Tibial nerve (tissue), 4 donors: ENCODE measurements at places on chromosomes 7 and 10. TPM values are rescaled to one million over a fixed set of nuclear protein-coding genes. Genes with fewer than 3 reads are reported as not detected.

ZP3 gene
- 2.4 TPM for total RNA-seq

SPDYE5 gene
- not detected for total RNA-seq

DKK1 gene
- total RNA-seq: 1.5 TPM

AKAP9 gene
- total RNA-seq: 77.8 TPM

ARHGAP22 gene
- 15.1 TPM for total RNA-seq

ITPRID1 gene
- not detected for total RNA-seq

LZTS2 gene
- 81.4 TPM for total RNA-seq

TYW1B gene
- total RNA-seq: 6.9 TPM

PRRT4 gene
- 0.78 TPM for total RNA-seq

FXYD4 gene
- total RNA-seq: not detected

PITX3 gene
- total RNA-seq: not detected

SLC26A5 gene
- total RNA-seq: 0.20 TPM

RTKN2 gene
- total RNA-seq: not detected

MAGI2 gene
- total RNA-seq: 33.6 TPM

FLNC gene
- 13.5 TPM for total RNA-seq

CDC14C gene
- not detected for total RNA-seq

MALRD1 gene
- not detected for total RNA-seq

NPTX2 gene
- 24.5 TPM for total RNA-seq

CTAGE8 gene
- not detected for total RNA-seq

CLRN3 gene
- not detected for total RNA-seq

NSUN5 gene
- total RNA-seq: 22.4 TPM

GRK5 gene
- total RNA-seq: 53.3 TPM

ELOVL3 gene
- not detected for total RNA-seq

ENTPD7 gene
- total RNA-seq: 3.5 TPM

SHH gene
- total RNA-seq: 14.7 TPM

CFAP43 gene
- total RNA-seq: 0.30 TPM

GNAT3 gene
- not detected for total RNA-seq

SUN3 gene
- total RNA-seq: not detected

VPS37D gene
- 2.7 TPM for total RNA-seq

LRRD1 gene
- 0.42 TPM for total RNA-seq
